Osteoblast (primary cell): ENCODE measurements at places on chromosomes 3 and 15.

GRCh38 chr3:13009132-13009945 is 63.9 kb downstream of the IQSEC1 start:
- H3K27ac ChIP-seq: no peak overlapping the region
- peak; percentile 60 for DNase-seq
- H3K36me3 ChIP-seq: no peaks in the 10 kb centered on the region
- H3K4me1 ChIP-seq: peaks cover 15% of the 10 kb centered on the region

- DNase-seq: no peak
- peaks cover 16% of the 10 kb centered on the region for H3K4me1 ChIP-seq
- no peak overlapping the region for H3K27ac ChIP-seq
Observed at GRCh38 chr3:157414861-157415260, 21.8 kb upstream of the PTX3 start.

DNA sequence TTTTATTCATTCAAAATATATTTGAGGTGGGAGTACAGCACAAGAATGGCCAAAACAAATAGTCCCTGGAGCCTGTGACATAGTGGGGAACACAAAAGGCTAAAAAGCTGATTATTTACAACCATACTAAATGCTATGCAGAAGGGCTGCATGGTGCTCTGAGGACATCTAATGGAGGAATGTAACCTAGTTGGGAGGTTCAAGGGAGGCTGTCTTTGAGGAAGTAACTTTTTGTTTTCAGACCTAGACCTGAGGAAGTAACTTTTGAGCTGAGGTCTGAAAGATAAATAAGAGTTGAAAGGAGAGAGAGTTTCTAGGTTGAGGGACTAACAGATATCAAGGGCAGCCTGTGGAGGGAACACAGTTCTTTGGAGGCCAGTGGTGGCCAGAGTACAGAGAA is 34.8 kb upstream of the RASA2 start:
- H3K27ac ChIP-seq: peak overlapping the region; percentile 35
- H3K36me3 ChIP-seq: peaks cover 12% of the 10 kb centered on the region

GRCh38 chr3:149460117-149460516 is 14.4 kb upstream of the TM4SF4 start:
- H3K36me3 ChIP-seq: no peaks in the 10 kb centered on the region
- no peak for DNase-seq
- no peaks in the 10 kb centered on the region for H3K27me3 ChIP-seq
- peak overlapping the region; percentile 47 for H3K27ac ChIP-seq
- H3K4me1 ChIP-seq: peaks cover 33% of the 10 kb centered on the region
- no peak overlapping the region for H3K4me3 ChIP-seq

DNA sequence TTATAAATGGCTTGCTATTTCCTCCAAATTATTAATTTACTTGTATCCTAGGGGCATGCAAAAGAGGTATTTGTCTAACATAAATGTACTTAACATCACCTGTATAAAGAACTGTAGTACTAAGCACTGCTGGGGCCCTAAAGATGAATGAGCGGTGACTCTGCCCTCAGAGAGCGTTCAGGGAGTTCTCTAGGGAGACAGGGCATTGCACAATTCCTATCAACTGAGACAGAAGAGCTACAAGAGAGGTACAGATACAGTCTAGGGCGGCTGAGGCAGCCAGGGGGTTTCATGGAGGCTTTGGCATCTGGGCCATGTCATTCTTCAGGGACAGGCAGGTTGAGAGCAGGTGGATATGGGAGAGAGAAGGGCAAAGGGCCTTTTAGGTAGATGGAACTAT is 39.9 kb upstream of the PARL start:
- peaks cover 7% of the 10 kb centered on the region for H3K4me1 ChIP-seq
- peaks cover 14% of the 10 kb centered on the region for H3K36me3 ChIP-seq
- H3K27ac ChIP-seq: no peak overlapping the region

DNA sequence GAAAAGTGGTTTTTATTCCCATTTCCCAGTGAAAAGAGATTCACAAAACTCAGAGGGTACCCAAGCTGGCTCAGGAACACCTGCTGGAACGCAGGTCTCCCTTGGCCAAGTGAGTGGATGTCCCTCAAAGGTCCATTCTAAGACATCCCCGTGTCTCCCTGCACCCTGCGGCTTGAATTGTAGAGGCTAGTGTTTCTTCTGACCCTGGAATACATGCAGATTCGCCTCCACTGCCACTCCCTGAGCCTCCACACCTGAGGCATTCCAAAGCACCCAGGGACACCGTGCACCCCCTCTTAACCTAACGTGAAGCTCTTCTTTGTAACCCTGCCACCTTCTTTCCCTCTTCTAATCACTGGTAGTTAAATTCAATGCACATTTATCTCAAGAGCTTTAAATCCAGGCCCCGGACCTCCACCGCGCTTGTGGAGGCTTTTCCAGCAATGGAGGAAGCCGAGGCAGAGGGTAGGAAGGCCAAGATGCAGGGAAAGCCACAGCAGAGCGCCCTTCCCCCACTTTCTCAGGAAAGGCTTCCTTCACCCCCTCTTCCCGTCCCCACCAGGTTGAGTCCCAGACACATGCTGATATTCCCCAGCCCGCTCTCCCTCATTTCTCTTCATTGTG is 590 bp upstream of the ITGA11 start:
- H3K4me1 ChIP-seq: peaks cover 37% of the 10 kb centered on the region
- peak overlapping the region; percentile 43 for H3K27ac ChIP-seq
- peak overlapping the region; percentile 98 for H3K4me3 ChIP-seq
- no peak for DNase-seq
- peaks cover 12% of the 10 kb centered on the region for H3K36me3 ChIP-seq

GRCh38 chr3:60932643-60933042 is 318.6 kb downstream of the FHIT start:
- DNase-seq: no peak
- H3K4me1 ChIP-seq: peaks cover 8% of the 10 kb centered on the region
- no peaks in the 10 kb centered on the region for H3K36me3 ChIP-seq
- H3K27me3 ChIP-seq: no peaks in the 10 kb centered on the region
- no peak overlapping the region for H3K27ac ChIP-seq
- no peak overlapping the region for H3K4me3 ChIP-seq

DNA sequence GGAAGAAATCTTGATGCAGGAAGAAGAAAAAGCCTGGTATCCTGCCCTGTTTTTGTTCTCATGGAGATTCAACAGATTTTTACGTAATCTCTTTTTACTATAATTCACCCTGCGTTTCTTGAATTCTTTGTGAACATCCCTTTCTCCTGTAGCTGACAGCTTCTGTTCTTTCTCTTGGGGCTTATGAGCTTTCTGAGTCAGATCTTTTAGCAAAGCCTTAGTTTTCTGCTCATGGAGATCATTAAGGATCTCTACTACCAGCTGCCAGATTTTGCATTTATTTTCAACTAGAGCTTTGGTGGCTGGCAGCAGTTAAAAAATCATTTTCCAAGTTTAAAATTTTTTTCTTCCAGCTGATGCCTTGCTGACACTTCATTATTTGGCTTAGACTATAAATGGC is 51.6 kb downstream of the MOBP start:
- no peaks in the 10 kb centered on the region for H3K36me3 ChIP-seq
- no peaks in the 10 kb centered on the region for H3K4me1 ChIP-seq
- H3K4me3 ChIP-seq: no peak overlapping the region
